PC-3 (cell line): ENCODE measurements at places on chromosomes 11 and 22.

- no peak for DNase-seq
Observed at GRCh38 chr11:75725547-75726320, 8.1 kb downstream of the MOGAT2 start.

DNA sequence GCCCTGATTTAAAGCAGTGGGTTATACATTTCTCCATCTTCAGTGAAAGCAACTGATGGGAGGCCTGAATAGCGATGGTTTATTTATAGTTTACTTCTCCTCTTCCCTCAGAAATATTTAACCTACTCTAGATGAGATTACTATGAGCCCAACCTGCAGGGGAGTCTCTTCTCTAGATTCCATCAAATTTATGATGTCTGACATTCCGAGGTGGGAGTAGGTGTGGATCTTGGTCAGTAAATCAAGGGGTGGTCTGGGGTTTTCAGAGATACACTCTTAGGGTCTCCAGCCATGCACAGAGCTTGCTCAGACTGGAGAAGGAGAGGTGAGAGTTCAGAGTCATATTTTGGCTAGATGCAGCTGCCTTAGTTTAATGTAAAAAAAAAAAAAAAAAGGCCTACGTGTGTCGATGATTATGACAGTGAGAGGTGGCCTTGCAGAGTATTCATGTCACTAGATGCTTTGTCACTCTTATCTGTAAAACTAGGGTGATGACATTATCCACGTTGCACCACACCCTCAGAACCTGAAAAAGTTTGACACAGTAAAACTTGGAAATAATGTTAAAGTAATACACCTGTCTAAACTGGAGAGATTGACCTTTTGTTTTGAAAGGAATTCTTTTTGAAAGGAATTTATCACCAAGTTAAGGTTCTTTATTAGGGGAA is 81.2 kb downstream of the EXT2 start:
- DNase-seq, result no peak

- no peak for DNase-seq
Observed at GRCh38 chr11:77195071-77195755, 67.2 kb downstream of the MYO7A start.

GRCh38 chr22:18023509-18024275 is 669 bp downstream of the MICAL3 start:
- peak; percentile 80 for DNase-seq

- no peak for DNase-seq
Observed at GRCh38 chr11:47154616-47155570, 21.8 kb downstream of the ARFGAP2 start.

- DNase-seq, result no peak
Observed at GRCh38 chr11:67996051-67996450, 7.8 kb downstream of the UNC93B1 start.

- no peak for DNase-seq
Observed at GRCh38 chr22:25114369-25115362, 85.0 kb upstream of the CRYBB3 start.

GRCh38 chr11:63687845-63688244 is 6.5 kb downstream of the RTN3 start:
- DNase-seq, result no peak

- no peak for DNase-seq
Observed at GRCh38 chr11:126423743-126424142, 68.3 kb downstream of the ST3GAL4 start.

DNA sequence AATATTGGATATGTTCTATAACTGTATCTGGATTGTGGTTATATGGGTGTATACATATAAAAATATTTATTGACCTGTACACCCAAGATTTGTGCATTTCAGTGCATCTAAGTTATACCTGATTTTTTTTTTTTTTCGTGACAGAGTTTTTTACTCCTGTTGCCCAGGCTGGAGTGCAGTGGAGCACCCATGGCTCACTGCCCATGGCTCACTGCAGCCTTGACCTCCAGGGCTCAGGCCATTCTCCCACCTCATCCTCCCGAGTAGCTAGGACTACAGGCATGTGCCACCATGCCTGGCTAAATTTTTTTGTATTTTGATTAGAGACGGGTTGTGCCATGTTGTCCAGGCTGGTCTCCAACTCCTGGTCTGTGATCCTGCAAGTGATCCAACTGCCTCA is 24.3 kb downstream of the ATG13 start:
- DNase-seq, result no peak

- no peak for DNase-seq
Observed at GRCh38 chr11:45361551-45361950, 75.4 kb upstream of the SYT13 start.

DNA sequence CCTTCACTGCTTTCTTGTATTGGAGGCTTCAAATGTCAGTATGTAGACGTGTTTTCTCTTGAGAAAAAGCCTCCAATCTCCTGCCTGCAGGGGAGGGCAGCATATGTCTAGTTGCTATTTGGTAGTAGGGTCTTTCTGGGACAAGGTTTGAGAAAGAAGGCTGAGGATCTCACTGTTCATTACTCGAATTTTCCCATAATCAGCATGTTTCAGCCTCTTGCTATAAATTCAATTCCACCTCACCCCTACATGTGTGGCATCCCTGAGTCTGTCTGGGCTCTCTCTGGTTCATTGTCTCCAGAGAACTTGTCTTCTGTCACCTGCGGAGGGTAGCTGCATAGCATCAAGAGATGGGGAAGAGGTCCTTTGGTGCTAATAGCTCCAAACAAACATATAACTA is 19.5 kb upstream of the CCDC83 start:
- DNase-seq, result no peak

DNA sequence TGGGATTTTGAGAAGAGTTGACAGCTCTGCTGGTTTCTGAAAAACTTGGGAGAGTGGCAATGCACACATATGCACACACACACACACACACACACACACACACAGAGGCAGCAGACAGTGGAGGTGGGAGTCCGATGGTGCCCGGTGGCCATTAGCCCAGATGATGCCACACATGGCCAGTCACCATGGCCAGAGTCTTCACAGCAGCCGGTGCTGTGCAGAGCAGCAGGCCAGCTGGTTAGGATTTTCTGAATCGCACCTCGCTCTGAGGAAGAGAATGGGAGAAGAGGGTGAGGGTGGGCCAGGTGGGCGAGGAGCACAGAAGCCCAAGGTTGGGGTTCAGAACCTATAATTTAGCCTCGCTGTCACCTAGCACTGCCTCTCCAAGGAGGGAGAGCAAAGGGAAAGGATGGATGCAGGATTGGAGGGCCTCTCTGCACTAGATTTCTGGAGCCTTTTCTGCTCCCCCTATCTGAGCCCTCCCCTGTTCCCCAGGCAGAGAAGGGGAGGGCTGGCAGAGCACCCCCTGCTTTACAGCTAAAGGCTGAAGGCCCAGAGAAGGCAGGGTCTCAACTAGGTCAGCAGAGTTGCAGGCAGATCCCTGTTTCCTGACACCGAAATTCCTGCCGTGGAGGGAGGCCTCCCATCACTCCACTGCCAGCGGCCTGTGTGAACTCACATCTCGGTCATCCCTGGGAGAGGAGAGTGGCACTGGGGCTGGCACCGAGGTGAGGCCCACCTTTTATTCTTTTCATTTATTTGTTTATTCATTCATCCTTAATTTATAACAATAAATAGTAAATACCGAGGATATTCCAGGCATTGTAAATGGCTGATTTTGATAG is 25.8 kb upstream of the FXYD6 start:
- DNase-seq, result no peak

DNA sequence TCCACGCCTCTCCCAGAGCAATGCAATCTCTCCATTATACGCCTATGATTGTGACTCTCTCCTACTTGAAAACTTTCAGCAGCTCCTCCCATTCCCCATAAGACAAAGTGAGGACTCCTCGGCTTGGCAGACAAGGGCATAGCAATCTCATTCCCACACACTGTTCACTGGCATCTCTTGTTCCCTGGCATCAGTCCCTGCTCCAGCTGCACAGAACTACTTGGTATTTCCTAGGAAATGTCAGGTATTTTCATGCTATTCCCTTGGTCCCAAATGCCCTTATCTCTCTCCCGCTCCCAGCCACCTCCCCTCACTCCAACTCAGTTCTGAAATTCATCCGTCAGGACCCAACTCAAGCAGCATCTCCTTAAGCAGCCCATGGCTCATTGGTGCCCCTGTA is 28.4 kb downstream of the TMPRSS5 start:
- DNase-seq, result no peak

DNA sequence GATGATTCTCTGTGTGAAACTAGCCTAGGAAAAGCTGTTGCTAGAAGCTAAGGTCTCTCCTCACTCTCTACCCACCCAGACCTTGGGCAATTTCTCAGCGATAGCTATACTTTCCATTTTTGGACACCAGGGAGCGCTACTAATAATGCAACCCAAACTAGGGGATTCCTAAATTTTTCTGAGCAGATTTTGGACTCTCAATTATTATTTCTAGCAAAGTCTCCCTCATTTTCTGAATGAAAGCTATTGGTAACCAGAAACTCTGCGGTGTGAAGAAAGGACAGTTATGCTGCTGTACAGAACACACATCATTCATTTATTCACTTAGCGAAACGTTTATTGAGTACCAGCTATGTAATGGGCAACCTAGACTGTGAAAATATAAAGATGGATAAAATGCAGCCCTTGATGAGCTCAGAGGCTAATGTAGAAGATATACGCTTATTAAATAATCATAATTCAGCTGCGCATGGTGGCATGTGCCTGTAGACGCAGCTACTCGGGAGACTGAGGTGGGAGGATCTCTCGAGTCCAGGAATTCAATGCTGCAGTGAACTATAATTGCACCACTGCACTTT is 6.1 kb upstream of the STIM1 start:
- peak; percentile 74 for DNase-seq

DNA sequence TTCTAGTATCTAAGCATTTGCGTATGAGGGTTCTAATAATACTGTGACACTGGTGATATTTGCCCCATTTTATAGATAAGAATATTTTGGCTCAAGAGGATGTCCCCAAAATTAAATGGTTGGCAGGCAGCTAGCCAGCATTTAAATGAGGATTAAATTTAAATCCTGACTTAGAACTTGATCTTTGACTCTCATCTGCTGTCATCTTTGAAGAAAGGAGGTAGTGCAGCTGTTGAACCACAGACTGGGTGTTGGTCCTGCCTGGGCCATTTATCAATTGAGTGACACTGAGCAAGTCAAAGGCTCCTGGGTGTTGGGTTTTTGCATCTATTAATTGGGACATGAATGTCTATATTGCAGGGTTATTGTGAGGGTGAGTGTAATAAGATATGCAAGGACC is 112.3 kb downstream of the INSC start:
- no peak for DNase-seq

- DNase-seq, result peak; percentile 98
Observed at GRCh38 chr11:61626580-61627380, 45.9 kb upstream of the SYT7 start.

DNA sequence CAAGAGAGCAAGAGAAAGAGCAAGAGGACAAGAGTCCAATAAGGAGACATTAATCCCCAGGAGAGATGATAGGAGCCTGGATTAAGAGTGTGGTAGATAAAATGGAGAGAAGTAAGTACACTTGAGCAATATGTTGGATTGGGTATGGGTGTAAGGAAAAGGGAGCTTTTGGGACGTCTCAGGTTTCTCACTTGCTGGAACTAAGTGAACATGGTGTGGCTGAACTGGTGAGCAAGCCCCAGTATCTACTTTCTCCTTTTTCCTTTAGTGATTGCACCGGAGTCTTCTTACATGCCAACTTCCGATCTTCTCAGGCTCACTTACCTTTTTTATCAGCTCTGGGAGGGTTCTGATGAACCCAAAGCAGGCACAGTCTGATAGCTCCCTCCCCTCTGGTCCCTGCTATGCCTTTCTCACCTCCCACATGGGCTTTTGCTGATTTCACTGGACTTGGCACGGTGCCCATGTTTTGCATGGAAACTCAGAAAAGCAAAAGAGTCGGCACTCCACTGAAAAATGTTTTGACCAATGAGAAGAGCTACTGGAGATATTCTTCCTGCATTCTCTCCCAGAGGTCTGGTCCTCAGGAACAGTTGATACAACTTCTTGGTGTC is 14.5 kb upstream of the APLNR start:
- DNase-seq, result no peak

DNA sequence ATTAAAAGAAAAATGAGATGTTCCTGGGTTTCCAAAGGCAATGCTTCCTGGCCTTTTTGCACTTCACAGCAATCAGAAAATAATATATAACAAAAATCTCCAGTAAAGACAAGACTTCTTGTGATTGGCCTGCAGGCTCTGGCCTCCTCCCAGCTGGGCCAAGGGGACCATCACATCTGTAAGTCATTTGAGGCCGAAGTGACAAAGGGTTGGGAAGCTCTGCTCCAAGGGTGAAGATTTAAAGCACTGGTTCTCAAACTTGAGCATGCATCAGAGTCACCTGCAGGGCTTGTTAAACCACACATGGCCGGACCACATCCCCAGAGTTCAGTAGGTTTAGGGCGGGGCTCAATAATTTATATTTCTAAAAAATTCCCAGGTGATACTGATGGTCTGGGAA is 32.1 kb downstream of the ARFGAP2 start:
- DNase-seq, result no peak

GRCh38 chr11:108338750-108339149 is 115.9 kb downstream of the ATM start:
- DNase-seq, result peak; percentile 96

GRCh38 chr11:17263769-17264168 is 12.8 kb upstream of the NUCB2 start:
- peak; percentile 71 for DNase-seq

GRCh38 chr22:46767249-46767985 is 5.0 kb downstream of the TBC1D22A start:
- no peak for DNase-seq

DNA sequence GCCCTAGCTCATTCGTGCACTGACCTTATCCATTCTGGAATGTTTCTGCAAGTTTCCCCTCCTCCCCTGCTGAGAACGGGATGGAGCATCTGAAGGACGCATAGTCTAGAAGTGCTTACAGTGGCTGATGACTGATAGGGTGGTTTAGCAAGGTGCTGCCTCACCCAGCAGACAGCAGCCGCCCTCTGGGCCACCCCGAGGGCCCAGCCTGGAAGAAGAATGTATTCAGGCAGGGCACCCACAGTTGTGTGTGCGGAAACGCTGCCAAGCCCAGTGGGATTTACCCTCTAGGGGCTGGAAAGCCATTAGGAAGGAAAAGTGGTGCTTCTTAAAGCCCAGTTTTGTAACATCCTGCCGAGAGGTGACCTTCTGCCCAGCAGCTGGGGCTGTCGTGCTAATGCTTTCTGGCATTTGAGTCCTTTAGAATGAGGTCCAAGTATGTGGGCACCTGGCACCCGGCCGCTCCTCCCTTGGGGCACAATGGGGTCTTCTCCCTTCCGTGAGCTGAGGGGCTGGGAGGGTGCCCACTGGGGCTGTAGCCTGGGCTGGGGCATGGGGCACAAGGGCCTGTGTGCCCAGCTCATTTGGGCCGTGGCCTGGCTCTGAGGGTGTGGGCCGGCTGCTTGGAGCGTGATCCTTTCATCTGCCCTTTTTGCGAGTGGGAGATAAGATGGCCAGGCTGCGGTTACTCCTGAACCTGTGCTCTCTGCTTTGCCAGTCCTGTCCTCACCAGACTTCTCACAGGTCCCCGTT is 14.4 kb downstream of the FBLN1 start:
- DNase-seq, result no peak

- DNase-seq, result no peak
Observed at GRCh38 chr11:9678576-9678975, 14.7 kb downstream of the SWAP70 start.

DNA sequence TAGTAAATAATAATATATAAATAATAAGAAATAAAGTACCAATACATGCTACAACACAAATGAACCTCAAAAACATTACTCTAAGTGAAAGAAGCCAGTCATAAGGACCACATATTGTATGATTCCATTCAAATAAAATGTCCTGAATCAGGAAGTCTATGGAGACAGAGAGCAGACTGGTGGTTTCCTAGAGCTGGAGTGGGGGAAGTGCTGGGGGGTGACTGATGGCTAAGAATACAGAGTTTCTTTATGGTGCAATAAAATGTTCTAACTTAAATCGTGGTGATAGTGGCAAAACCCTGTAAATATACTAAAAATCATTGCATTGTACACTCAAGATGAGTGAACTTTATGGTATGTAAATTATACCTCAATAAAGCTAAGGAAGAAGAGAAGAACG is 376.5 kb downstream of the BUD13 start:
- DNase-seq, result no peak
